ENCODE measurements at places on chromosomes 6 and 20.

- DNase-seq: no peak
These were observed 51.9 kb upstream of the PDE10A start for GRCh38 chr6:165714907-165715306.

DNA sequence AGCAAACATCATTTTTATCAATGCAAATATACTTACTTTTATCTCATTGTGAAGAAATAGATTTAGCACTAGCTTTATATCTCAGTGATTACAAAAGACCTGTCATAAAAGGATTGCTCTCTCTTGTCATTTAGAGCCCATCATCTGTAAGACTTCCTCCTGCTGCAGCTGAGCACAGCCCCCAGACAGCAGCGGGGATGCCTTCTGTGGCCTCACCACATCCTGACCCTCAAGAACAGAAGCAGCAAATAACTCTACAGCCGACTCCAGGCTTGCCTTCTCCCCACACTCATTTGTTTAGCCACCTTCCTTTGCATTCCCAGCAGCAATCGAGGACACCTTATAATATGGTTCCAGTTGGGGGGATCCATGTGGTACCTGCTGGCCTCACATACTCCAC, 127.0 kb upstream of the EDN1 start:
- no peak for DNase-seq

DNA sequence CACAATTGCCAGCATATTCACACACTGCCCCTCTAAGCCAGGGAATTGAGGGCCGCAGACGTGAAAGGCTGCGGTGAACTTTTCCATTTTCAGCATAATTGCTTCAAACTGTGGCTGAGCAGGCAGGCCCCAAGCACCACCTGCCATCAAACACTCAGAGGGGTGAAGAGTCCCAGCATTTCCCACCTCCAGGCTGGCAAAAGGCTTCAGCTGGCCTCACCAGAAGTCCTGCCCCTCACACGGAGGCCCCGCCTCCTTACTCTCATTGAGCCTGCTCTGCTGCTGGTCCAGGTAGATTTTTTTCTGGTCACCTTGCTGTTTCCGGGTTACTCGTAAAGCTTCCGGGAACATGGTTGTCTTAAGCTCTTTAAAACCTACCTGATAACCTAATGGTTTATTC, 52.0 kb upstream of the PRELID3B start:
- DNase-seq: no peak

DNA sequence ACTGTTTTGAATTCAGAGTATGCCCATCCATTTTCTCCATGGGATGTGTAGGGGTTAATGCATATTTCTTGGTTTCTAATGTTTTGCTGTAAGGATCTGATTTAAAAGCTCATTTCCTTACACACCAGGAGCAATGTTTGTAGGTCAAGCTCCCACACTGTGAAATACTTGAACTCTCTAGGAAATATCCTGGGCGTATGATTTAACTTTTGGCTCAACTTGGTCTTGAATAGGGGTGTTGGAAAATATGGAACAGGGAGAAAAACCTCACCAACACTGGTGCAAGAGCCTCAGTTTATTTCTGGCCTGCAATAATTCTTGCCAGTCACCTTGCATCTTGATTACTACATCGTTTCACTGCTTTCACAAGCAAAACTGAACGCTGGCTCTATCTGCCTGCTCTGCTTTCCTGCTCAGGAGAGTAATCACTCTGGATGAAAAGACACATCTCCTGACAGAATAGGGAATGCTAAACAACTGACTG, 25.1 kb upstream of the RFPL4B start:
- DNase-seq: no peak

- no peak for DNase-seq
These were observed 897.0 kb upstream of the SLC35B3 start for GRCh38 chr6:9332241-9332780.

- no peak for DNase-seq
These were observed 489.7 kb downstream of the QKI start for GRCh38 chr6:163904186-163904585.

DNA sequence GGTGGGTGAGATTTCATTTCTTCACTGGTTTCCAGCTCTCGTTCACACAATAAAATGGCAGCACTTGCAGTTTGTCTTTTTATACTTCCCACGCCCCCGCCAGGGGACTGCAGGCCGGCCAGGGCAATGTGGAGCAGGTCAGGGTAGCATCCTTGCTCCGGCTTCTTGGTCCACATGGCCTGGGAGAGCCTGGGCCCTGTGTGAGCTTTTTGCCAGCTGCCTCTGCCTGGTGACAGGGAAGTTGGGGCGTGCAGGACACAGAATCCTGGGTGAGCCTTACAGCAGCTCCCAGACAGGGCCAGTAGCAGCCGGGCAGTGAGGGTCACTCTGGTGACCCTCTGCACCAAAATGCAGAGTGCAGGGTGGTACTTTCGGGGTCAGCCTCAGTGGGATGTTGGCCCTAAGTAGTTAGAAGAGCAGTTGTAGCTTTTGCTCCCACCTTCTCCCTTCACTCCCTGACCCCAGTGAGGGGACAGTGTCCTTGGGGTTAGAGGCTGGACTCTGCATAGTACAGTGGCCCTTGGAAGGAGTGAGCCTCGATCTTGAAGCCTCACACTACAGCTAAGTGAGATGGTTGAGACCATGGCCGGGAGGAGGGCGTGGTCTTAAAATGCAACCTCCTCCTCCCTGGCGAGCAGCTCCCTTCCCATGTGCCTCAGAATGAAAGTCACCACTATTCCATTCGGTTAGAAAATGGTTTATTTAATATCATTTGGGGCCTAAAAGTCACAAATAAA, 23.8 kb downstream of the PYGB start:
- DNase-seq: no peak

DNA sequence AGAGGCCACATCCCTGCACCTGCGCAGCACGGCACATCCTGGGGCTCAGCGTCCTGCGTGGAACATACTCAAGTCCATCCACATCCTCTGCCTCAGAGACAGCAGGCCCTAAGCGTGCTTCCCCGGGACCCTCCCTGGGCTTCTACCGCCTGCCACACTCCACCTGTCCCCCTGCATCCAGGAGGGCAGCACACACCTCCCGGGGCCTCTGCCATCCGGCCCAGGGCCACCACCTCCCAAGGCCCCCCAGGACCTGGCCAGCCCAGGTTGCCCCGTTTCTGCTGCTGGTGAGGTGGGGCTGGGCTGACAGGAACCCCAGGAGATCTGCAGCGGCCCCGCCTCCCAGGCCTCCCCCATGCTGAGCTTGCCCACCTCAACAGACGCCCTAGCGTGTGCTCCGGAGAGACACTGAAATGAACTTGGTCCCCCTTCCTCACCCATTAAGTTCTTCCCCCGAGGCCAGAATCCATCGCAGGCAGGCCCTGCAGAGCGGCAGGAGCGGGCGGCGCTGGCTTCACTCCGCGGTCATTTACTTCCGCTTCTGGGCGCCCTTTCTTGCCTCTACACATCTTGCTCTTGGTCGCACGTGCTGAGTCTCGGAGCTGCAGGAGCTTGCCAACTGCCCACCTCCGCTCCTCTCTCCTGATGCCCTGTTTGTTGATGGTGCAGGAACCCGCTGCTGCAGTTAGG, 235.3 kb downstream of the TAF4 start:
- no peak for DNase-seq

GRCh38 chr6:45454008-45454911, 76.5 kb upstream of the SUPT3H start:
- no peak for DNase-seq

GRCh38 chr6:139640448-139640847, 266.0 kb upstream of the CITED2 start:
- DNase-seq: no peak

GRCh38 chr20:5714261-5715041, 35.8 kb upstream of the SHLD1 start:
- DNase-seq: no peak

DNA sequence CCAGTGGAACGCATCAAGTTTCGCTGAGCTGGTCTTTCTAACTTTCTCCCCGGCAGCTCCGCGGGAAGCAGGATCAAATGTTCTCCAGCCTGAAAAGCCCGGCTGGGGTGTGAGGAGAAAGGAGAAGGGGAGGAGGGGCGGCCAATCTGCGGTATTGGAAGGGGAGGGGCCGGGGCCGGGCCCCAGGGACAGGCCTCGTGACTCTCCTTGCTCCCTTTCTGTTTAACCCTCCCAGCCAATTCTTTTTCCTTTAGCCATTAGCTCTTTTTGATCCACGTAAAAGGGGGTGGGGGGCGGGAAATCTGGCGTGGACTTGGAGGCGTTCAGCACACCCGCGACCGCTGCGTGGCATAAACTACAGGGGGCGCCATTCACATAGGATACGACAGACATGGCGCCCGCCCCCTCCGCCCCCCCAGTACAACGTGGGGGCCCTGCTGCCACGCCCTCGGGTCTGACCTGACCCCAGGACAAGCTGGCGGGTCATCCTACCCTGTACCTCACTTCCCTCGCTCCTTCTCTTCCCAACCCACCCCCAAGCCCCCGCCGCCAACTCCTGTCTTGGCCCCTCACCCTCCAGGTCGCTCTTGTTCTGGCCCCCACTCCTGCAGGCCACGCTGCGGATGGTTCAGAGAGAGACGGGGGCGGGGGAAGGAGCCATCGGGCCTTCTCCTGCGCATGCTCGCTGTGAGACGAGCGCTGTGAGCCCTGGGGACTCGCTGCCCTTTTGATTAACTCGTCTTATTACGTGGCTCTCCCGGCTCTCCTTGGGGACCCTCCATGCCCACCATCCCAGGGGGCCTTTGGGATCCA, 7.8 kb upstream of the MDGA1 start:
- peak; percentile 92 for DNase-seq

GRCh38 chr6:111736005-111736608, 130.4 kb upstream of the TRAF3IP2 start:
- no peak for DNase-seq

- no peak for DNase-seq
These were observed 161.4 kb downstream of the ID4 start for GRCh38 chr6:19998541-19998940.

GRCh38 chr6:34560366-34561226, 4.5 kb upstream of the SPDEF start:
- DNase-seq: peak; percentile 47

DNA sequence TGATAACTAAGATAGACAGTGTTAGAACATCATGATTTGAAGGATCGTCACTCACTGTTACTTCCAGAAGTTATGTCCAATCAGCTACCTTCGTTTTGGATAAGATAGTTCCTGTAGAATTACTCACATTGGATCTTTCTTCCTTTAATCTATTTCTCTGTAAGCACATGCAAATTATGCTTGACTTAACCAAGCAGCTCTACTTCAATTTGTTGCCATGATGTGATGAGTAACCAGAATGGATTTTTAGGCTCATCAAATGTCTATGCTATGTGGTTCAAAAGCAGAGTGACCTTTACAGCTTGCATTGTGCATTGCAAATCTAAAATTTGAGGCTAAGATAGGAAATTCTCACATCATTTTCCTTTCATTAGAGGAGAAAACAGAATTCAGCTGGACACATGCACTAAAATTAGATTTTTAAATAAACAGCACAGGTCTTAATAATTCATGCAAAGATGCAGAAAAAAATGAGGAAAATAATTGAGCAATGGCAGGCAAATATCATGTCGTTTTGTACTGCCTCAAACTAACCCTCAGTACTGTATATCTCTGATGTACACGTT, 76.7 kb upstream of the ZFP64 start:
- no peak for DNase-seq

- no peak for DNase-seq
These were observed 266.4 kb downstream of the SAMD5 start for GRCh38 chr6:147774856-147775255.

- DNase-seq: no peak
These were observed 23.5 kb upstream of the MPC1 start for GRCh38 chr6:166406197-166406596.

GRCh38 chr6:78583079-78583478, 284.3 kb upstream of the IRAK1BP1 start:
- DNase-seq: no peak

All from SK-N-DZ (cell line).